ENCODE measurements at places on chromosomes 2 and 18.

DNA sequence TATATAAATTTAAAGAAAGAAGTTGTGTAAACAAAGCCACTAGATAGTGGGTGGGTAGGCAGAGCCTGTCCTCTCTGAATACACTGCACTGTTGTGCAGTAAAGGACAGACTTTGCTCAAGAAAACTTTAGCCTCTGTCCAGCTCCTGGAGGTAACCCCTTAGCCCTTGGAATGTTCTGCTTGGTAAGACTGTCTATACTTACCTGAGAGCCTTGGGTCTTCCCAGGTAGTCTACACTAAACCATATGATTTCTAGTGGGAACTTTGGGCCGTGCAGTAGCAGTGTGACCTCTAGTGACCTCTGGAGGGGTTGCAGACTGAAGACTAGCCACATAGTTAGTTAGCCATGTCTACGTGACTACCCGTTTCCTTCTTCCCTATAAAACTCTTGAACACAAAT is 678.3 kb upstream of the NRXN1 start:
- DNase-seq, result no peak

DNA sequence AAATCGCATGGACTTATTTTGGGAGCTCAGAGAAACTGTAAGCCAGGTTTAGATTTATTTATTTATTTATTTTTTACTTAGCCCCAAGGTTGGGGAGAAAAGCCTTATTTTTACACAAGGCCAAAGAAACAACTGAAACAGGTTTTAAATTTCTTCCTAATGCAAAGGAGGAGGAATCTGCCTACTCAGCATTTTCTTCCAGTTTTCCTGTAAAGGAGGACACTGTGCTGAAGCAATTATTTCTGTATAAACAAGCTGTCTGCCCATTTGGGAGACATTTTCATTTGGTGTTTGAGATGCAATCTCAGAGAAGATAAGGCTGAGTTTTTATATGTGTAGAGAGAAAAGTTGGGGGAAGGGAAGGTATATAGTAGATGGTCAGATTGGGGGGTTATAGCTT is 125.0 kb downstream of the ETAA1 start:
- no peak for DNase-seq

DNA sequence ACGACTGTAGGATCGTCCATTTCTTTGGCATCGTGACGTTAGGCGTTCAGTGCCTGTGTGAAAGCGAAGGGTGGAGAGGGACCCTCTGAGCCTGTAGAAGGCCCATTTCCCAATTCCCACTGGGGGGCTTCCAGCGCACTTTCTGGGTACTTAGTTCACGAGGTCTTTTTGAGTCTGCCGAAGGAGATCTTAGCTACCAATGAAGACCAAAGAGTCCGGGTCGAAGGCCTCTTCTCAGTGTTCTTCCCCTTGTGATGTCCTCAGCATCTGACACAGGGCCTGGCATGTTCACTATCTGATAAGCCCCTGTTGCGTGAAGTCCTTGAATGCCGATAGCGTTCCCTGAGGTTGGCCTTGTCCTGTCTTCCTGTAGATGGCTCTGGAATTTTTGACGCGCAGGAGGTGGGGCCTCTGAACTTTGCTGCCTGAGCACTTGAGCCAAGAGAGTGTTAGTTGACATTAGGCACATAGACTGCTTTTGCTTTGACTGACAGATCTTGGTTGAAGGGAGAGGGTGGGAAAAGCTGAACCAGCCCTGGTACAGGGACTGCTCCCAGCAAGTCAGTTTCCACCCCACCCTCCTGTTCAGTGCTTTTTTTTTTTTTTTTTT is 52.8 kb downstream of the LDLRAD4 start:
- no peak for DNase-seq

DNA sequence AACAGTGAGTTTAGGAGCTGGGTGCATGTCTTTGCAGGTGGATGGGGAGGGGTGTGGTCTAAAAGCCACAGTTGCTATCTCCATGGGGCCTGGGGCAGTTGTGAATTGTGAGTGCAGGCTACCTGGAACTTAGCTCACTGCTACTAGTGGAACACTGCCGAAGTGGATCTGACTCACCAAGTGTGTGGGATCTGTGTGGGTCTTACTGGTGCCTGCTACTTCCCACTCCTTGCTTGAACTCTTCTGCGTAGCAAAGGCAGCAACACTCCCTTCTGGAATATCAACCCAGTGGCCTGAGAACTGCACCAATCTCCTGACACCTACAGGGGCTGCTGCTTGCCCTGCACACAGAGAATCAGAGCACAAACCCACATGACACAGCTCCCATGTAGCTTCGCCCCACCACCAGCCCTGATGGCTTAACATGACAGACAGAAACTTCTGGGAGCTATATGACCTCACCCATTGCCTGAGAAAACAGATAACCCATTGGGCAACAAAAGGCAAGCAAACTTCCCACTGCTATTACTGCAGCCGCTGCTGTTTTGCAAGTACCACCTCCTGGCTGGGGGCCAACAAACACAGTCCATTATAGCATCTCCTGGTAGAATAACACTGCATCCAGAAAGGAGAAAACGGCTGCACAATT is 455.1 kb upstream of the DDX18 start:
- DNase-seq, result no peak

DNA sequence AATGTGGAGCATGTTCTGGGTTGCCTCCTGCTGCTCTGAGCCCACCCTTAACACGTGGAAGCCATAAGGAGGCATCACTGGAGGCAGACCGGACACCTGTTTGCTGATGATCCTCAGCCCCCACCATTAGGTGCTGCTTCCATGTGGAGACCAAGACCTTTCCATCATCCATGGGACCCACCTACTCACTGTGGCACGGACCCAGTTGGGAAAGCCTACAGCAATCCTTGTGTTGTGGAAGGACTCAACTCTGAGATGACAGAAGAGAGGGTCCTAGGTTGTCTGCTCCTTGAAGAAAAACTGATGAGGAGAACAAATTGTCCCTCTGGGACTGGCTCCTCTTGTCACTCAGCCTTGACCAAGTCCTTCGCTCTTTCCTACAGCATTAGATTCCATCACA is 86.5 kb upstream of the RAB12 start:
- no peak for DNase-seq

- no peak for DNase-seq
Observed at GRCh38 chr18:77114152-77114414, 18.5 kb downstream of the MBP start.

GRCh38 chr2:109222825-109223471 is 93.9 kb downstream of the SH3RF3 start:
- DNase-seq, result no peak

DNA sequence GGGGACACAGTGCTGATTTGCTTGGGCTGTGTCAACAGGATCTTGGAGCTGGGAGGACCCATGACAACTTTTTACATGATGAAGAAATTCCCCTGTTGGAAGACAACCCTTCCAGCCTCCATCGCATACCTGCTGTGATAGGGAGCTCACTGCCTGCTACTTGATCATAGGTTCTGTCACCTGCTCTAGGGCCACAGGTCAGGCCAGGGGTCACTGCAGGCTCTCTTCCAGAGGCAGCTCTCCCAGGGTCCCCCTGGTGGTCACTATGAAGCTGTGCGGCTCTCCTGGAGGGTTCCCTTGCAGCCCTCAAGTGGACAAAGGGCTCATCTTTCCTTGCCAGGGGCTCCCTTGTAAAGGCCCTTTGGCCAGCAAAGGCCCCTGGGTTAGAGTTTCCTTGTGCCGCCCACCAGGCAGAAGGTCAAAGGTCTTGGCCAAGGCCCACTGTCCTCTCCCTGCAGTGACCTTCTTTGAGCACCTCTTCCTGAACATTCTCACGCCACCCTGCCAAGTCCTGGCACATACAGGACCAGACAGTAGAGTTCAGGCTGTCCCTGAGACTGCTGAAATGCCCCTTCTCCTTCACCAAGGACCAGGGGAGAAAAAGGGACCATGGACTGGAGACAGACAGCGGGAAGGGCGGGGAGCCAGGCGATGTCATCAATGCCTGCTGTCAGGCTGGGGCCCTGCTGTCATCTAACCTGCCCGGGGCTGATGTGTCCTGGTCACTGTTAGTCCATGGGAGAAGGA is 345.1 kb downstream of the DYSF start:
- DNase-seq, result no peak

DNA sequence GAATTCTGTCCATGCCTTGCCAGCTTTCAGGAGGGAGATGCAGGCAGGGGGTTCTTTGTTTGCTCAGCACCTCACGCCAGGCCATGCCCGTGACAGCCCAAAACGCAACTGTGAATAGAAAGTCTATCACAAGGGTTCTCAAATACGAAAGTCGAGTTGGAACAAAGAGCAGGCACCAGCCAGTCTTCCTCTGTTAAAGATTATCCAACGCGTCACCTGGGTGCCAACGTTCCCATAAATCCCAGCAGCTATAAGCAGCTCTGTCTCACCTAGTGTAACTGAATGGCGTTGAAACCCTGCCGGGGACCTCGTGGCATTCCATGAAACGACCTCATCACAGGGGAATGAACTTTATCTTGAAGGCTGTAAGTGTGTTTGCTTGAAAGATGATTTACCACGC is 84.8 kb upstream of the GATA6 start:
- no peak for DNase-seq

GRCh38 chr2:6866275-6866671 is 566 bp upstream of the CMPK2 start:
- DNase-seq, result no peak

GRCh38 chr2:45606796-45607195 is 4.3 kb downstream of the SRBD1 start:
- no peak for DNase-seq

- DNase-seq, result no peak
Observed at GRCh38 chr2:70118798-70119454, 31.6 kb downstream of the PCBP1 start.

- no peak for DNase-seq
Observed at GRCh38 chr18:68944330-68944729, 146.4 kb downstream of the CCDC102B start.

DNA sequence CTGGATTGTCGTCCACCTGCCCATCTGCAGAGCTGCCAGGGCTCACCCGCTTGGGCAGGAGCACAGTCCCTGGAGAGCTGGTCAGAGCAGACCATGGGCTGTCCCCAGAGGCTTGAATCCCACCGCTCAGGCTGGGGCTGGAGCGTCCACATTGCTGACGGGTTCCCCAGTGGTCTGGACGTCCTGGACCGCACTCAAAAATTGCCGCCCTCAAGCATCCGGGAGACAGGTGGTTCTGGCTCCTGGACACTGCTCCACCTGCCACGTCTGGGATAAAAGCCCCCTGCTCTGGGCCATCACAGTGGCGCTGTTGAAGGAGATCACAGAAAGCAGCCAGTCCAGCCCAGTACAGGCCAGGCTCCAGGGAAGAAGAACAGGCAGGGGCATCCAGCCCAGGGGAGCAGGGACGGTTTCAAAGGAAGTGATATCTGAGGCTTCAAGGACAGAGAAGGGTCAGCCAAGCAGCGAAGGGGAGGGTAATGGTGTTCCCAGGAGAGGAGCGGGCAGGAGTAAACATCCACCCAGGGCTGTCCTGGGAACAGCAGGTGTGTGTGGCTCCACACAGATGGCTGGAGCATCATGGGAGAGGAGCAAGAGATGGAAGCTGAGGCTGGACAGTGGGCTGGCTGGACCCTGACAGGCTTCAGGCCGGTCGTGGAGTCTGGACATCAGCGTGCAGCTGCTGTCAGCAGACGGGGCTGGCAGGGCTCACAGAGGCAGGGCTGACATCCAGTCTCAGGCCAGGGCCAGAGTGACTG is 21.9 kb upstream of the ID2 start:
- no peak for DNase-seq

DNA sequence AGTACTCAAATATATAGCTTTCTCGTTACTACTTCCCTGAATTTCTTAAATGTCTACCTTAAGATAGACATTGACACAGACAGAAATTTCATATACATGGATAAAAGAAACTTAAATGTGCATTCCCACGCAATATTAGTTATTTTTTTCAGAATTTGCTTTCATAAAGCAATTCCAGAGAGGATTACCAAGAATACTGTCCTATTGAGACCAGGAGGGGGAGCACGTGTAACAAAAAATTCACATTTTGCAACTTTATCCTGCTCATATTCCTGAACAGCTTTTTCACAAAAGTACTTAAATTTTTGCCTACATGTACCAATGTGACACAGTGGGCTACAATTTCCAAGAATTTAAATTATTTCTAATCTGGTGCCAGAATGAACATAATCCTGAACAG is 30.7 kb upstream of the ERCC3 start:
- DNase-seq, result no peak

- DNase-seq, result no peak
Observed at GRCh38 chr18:56083097-56083521, 495.1 kb upstream of the TCF4 start.

- DNase-seq, result no peak
Observed at GRCh38 chr2:168566974-168567665, 111.0 kb downstream of the CERS6 start.

- peak; percentile 41 for DNase-seq
Observed at GRCh38 chr2:65299246-65299645, 71.6 kb downstream of the ACTR2 start.

DNA sequence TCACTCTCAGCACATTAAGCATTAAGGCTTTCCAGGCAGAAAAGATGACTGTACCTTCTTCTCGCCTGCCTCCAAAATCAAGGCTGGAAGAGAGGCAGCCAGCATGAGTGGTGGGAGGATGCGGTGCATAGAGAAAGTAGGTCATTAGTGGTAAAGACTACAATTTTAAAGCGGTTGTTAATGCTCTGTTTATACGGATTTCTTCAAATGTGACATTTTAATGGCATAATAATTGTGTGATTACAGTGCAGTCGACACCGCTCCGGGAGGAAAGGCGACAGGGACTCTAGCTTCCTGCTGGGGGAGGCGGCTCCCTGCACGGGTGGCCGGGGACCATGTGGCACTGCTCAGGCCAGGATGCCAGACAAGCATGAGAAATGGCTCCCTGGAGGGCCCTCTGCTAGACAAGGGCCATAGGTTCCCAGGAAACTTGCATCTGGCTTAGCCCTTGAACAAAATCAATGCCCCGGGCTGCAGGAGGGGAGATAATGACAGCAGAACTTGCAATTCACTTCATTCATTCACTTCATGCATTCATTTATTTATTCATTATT is 129.6 kb downstream of the GALNT14 start:
- DNase-seq, result no peak

DNA sequence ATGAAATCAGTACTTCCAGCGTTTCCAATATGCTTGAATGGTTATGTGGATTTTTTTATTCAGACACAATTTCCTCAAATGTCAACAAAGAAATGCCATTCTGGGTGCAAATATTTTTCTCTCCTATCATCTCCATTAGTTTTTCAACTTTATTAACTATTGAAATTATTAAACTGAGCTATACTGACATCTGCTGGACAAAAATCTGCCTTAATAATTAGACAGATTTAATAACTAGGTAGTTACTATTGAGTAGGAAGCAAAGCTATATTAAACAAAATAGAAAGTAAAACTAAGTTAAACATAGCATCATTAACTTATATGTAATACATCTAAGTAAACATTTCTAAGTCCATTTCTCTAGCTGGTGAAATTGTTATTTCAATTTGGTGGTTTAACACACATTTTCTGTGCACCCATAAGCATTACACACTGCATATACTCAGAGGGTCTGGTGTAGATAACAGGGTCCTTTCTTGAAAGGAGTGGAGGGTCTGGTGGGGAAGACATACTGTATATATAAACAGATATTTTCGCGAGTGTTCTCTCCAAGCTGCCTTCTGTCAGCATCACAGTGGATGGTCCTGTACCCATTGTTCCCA is 77.0 kb downstream of the LANCL1 start:
- no peak for DNase-seq

All from stimulated activated CD8-positive, alpha-beta memory T cell treated with anti-CD3 and anti-CD28 coated beads, Interleukin-7, amount 100 ng/mL, for 48 hours (primary cell).